ENCODE measurements at places on chromosomes 11 and 22.
A peak's percentile ranks its signal among the peaks of the same experiment; 100 is the strongest.

DNA sequence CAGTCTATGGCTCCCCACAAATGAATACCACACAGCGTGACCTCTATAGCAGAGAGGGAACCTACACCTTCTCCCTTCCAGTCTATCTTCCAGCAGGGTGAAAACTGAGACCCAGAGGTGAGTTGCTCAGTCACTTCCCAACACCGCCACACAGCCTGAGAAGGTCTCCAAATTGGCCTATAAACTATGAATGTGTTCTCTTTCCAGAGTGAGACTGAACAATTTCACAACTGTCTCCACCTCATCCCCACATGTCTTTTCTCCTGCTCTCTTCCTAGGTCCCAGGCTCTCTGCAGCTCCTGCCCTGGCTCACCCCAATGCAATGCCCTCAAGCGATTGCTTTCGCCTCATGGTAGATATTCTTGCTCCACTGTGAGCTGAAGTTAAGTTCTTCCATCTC, 14.0 kb downstream of the CLMP start:
- DNase-seq: no peak

DNA sequence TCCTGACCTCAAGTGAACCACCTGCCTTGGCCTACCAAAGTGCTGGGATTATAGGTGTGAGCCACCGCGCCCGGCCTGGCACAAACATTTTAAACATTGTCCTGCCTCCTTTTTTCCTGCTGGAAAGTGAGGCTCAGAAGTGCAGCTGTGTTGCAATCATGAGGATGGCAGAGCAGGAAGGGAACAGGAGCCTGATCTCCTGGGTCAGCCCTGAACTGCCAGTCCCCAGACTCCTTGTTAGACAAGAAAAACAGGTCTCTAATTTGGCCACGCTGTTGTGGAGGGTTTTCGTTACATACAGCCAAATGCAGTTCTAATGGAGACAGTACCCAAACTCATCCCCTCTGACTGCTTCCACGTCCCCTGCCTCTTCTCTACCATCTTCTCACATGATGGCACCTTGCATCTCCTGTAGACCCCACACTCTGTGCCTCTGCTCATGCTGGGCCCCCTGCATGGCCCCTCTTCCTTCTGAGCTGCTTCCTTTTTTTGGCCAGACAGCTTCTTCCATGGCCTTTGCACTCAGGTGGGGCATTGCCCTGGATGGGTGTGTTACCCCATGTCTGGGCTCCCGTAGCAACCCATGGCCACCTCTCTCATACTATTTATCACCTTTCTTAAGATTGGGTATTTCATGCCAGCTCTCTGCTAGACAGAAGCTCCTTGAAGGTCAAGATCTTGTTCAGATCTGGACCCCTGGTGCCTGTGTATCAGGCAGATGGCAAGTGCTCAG, 227.1 kb downstream of the CEP164 start:
- DNase-seq: no peak

- peak; percentile 69 for DNase-seq
These were observed 4.8 kb downstream of the CNIH2 start for GRCh38 chr11:66282468-66283455.

- DNase-seq: no peak
These were observed 50.4 kb downstream of the FAM83F start for GRCh38 chr22:40044870-40045834.

DNA sequence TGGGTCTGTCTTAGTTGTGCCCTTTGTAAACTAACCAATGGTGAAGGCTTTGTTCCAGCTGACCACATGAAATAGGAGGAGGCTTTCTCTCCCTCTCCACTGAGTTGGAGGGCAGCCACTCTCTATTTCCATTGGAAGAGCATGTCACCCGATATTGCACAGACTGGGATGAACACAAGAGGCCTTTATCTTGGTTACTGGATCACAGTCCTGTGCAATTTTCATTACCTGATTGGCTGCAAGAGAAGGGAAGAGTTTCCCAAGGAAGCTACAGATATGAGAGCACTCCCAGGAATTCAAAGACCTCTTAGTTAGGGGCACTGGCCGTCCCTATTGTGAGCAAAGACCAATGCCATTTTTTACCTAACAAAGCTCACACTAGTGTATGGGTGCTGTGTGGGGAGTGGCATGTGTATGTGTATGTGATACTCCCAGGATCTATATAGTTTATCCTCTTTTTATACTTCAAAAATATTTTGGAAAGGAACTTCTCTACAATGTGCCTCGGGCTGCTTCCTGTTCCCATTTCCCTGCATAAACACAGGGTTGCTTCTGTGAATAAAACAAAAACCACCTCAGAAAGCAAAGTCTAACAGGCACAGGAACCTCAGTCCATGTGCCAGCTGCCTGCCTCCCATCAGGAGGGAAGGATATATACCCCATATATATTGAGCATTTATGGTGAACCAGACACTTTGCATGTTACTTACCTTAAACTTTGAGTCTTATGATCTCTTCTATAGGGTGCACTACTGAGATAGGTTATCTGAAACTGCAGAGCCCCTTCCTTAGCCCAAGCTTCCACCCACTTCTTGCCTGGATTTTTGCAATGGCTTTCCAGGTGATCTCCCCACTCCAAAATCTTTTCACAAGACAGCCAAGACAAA, 126.5 kb downstream of the RASSF10 start:
- DNase-seq: no peak

GRCh38 chr22:27668828-27669797, 132.4 kb downstream of the MN1 start:
- DNase-seq: no peak

GRCh38 chr22:26377170-26377830, 51.8 kb upstream of the ASPHD2 start:
- no peak for DNase-seq

GRCh38 chr22:46812034-46812605, 49.7 kb downstream of the TBC1D22A start:
- no peak for DNase-seq

GRCh38 chr11:11252403-11252802, 100.6 kb downstream of the CSNK2A3 start:
- DNase-seq: no peak

DNA sequence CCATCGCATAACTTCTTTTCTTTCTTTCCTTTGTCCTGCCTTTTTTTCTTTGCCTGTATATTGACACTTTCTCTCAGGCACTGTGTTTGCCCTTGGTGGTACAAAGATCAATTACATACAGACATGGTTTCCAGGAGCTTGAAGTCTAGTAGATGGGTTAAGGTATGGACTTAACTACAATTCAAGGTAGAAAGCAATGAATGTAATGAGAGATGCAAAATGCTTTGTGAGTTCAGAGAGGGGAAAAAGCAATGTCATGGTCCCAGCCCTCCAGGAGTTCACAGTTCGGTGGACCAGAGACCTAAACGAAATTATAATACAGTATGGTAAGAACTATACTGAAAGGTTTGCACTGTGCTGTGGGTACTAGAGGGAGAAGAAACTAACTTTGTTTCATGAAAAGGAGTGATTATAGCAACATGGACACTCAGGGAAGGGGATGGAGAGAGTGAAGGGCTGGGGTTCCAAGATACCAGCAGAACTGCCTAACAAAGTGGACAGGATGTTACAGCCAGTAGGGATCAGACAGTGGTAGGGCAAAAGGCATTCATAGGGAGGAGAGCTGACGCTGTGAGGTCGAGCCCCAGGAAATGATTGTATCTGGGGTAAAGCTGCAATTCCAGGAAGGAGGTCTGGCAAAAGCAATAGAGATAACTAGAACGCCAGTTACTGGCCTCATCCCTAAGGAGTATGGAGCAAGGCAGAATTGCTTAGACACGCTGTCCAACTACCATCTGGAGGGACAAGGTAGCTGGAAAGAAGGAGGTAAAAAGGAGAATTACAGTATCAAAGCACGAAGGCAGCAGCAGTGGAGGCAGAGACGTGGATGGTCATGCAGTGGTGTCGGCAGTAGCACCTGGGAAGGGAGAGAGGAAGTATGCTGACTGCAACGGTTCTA, 158.3 kb upstream of the MTMR2 start:
- no peak for DNase-seq

DNA sequence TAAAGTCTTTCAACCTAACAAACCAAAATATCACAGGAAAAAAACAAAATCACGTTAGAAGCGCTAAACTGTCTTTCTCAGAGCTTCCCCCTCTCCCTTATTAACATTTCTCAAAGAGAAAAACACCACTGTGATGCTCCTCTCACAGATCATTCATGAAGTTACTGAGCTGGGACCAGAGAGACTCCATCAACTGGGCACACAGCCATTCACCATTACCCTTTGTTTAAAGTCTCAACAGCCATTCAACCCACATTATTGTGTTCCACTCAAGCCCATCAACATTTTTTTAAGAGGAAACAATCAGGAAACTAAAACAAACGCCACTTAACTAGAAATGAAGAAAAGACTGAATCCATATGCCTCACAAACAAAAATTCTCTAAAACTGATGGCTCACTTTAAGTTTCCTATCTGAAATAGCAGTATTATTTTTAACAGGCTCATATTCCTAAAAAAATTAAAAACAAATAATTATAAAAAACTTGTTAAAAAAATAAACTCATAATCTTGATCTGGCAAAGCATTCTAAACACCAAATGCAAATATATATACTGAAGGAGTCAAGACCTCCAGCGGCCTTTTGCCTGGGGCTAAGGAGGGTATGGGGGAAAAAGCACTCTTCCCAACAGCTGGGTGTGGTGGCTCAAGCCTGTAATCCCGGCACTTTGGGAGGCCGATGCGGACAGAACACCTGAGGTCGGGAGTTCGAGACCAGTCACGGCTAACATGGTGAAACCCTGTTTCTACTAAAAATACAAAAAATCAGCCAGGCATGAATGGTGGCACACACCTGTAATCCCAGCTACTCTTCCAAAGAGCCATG, 14.0 kb downstream of the CELF1 start:
- DNase-seq: no peak

DNA sequence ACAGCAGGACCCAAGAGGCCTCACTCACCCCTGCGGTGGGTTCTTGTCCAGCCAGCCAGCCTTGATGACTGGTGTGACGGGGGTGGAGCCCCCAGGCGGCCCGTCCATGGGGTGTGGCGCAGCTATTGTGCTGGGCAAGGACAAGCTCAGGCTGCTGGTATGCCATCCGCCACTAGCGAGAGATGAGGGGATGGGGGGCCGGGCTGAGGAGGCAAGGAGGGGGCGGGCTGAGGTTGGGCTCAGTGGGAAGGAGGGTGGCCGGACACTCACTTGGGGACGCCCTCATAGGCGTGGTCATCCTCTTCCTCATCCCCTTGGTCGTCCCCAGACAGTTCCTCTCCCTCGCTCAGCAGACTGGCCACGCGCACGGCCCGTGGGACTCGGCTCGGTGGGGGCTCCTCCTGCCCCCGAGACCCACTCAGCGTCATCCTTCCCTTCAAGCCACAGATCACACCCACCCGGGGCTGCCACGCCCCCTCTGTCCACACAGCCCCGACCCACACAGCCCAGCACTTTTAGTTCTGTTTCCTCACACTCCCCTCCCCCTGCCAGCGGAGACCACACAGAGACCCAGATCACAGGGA, 38.0 kb upstream of the PDE2A start:
- DNase-seq: no peak

GRCh38 chr11:38438091-38438490, 1840.1 kb upstream of the RAG2 start:
- DNase-seq: no peak

- no peak for DNase-seq
These were observed 104.2 kb upstream of the HSD17B12 start for GRCh38 chr11:43576320-43576802.

Measured in keratinocyte (primary cell).